Stimulated activated CD4-positive, alpha-beta T cell treated with anti-CD3 and anti-CD28 coated beads, Interleukin-1b, Interleukin-23, amount 100 ng/mL, for 1 hour (primary cell): ENCODE measurements at places on chromosomes 2 and 18.

GRCh38 chr2:110858135-110858725, 125.9 kb downstream of the ACOXL start:
- no peak for DNase-seq

GRCh38 chr2:136128905-136129304, 11.0 kb upstream of the CXCR4 start:
- DNase-seq = no peak

GRCh38 chr2:5546181-5546580, 146.0 kb upstream of the SOX11 start:
- no peak for DNase-seq

DNA sequence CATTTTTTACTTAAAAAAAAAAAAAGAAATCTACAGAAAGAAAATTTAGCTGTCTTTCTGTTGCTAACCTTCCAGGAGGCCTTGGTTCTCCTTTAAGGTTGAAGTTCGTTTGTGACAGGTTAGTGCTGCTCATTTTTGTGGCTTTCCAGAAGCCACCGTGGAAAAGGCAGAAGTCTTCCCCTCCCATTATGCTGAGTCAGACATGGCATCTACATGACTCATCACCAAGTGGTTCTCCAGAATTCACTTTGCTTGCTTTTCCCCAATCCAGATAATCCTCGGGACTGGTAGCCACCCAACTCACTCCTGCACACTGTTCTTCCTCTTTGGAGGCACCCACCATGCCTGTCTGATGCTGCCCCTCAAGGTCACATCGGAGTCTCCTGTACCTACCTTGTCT, 228.7 kb downstream of the PIK3C3 start:
- no peak for DNase-seq

DNA sequence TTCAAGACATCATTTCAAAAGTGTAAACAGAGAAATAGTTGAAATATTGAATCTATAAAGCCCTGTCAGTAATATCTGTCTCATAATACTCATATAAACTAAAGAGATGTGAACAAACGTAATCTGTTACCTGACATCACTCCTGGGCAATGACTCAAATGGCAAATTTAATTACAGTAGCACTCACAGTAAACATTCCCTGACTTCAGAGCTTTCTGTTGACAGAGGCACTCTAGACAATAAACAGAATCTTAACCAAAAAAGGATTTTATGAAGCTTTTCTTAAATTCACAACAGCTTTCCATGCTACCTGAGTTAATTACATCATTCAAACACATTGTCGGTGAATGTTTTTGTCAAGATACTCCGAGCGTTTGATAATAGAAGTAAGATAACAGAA, 128.1 kb upstream of the PDE1A start:
- DNase-seq = no peak

GRCh38 chr2:54897420-54898310, 152.6 kb downstream of the RTN4 start:
- no peak for DNase-seq
